Fibroblast of skin of right quadriceps (primary cell): ENCODE measurements at places on chromosomes 16 and 17.

DNA sequence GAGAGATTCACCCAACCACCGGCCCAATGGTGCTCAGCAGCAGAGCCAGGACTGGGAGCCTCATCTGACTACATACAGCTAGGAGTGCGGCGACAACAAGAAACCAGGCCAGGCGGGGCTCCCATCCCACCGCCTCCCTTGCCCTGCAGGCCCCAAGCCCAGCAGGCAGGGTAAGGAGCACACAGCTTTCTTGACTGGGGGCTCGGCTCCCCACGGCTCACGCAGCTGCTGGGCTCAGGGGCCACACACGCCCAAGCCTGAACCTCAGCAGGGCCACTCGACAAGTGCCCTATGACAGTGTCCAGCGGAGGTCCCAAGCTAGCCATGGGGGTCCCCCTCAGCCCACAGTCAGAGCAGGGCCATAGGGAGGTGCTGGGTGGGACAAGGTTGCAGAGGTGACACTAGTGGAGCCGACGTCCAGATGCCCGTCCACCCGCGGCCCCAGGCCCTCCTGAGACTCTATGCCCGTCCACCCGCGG lies 13.7 kb downstream of the PIEZO1 start:
- DNase-seq: no peak

DNA sequence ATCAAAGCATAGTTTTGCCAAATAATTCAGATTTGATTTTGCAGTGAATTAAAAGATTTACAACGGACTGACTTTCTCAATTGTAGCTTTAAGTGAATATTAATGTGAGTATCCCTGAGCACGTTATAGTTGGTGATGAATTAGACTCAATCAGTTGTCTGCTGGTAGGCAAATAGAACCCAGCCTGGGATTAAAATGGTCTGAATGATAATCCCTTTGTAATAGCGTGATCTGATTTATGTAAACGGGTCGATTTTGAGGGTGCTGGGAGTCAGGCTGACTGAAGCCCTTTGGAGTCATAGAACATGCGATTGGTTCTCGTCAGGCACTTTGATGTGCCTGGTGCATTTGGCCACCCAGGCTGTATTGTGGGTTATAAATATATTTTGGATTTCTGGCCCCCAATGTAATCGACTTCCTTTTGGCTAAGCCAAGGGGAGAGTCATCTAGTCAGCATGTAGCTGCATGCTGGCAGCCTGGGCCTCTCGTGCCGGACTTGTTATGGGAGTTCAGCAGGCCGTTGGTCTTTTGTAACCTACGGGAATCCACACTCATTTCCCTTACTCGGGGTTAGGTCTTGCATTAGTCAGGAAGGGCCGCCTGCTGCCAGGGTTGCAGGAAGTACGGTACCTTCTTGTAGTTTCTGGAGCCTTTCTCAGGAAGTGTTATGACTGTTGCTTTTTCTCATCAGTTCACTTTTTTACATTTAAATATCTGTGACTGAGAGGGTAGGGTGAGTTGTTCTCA lies 5.4 kb downstream of the PGS1 start:
- peak; percentile 95 for DNase-seq

DNA sequence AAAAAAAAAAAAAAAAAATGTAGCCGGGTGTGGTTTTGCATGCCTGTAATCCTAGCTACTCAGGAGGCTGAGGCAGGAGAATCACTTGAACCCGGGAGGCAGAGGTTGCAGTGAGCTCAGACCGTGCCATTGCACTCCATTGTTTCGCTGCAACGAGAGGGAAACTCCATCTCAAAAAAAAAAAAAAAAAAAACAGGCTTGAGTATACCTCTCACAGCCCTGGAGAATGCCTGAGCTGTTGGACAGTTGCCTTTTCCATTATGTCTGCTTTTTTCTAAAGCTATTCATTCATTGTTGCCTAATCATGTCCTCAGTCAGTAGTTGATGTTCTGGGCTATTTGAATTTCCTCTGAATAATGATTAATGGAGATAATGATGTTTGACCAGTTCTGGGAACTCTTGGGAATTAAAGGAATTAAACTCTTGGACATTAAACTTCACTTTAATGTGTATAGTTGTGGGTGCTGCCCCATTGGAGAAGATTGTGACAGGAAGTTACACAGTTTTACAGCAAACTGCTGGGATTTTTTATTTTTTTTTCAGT lies 11.8 kb downstream of the HMOX2 start:
- DNase-seq: peak; percentile 68

DNA sequence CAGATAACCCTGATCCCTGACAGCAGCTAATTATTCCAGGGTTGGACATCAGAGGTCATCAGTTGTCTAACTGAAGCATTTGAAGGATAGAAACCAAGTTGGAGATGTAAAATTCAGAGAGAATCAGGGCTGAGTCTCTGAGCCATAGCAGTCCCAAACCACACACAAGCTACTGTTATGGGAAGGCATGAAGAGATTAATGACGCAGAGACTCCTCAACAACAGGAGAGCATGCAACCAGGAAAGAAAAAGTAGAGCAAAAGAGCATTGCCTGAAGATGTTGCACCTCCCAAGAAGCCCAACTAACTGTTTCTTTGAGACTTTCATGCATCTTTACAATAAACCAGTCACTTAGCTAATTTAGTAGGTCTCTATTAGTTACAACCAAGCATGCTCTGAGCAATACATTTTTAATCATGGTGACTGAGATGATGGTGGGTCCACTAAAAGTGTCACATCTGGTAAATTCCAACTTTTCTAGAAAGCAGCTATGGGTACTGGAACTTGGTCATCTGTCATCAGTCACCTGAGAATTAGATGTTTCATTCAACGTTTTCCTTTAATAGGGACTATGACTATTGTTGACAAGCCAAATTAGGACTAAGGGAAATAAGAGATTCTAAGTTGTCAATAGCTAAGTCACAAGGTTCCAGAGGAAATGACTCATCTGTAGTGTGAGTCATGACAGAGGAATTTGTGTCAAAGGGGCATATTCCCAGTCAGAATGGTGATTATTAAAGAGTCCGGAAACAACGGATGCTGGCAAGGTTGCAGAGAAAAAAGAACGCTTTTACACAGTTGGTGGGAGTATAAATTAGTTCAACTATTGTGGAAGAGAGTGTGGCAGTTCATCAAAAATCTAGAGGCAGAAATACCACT lies 239.8 kb downstream of the CHD9NB start:
- DNase-seq: peak; percentile 40

GRCh38 chr16:84606081-84606875 lies 11.6 kb downstream of the COTL1 start:
- DNase-seq: no peak

DNA sequence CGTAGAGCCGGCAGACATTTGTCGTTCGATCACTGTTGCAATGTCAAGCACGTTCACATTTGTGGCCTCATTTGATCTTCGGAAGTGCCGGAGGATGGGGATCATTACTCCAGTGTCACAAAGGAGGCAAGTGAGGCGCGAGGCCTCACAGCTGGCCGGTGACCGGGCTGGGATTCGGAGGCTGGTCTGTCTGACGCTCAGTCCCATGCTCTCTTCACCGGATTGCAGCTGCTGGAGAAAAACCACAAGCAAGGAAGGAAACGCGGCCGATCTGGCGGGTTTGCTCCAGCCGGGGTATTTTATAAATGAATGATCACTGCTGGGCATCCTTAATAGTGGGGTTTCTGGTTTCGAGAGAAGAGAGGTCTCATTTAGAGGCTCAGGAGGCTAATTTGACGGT lies 127.8 kb downstream of the OR1D5 start:
- DNase-seq: no peak

DNA sequence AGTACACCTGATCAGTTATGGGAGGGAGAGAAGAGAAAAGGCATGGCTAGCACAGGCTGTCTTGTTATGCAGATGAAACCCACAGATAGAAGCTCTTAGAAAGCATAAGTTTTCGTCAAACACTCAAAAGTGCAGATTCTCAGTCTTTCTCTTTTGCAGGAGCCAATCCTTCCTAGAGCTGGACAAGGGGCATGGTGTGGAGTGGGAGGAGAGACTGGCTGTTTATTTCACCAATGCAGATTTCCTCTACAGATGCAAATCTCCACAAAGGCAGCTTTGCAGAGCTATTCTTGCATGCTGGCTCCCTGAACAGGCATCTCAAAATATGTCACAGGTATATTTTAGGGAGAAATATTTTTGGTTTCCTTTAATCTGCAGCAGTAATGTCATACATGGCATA lies 1400.7 kb downstream of the CDH8 start:
- no peak for DNase-seq

DNA sequence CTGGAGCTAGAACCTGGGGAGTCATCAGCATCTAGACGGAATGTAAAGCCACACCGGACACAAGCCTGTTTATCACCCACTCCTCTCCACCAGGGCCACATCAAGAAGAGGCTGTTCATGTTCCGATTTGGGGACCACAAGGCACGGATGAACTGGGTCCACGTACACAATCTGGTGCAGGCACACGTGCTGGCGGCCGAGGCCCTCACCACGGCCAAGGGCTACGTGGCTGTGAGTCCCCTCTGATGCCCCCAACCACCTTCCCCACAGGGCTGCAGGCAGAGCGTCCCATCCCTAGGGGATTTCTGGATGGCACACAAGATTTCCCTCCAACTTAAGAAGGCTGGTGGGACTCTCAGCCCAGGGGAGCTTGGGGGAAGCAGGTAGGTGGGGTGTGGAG lies 19.1 kb downstream of the SDR42E2 start:
- DNase-seq: no peak

- DNase-seq: peak; percentile 42
Measured at GRCh38 chr16:54285414-54286089, 1.0 kb downstream of the IRX3 start.

- DNase-seq: no peak
Measured at GRCh38 chr17:10156948-10157607, 41.3 kb downstream of the GAS7 start.

GRCh38 chr17:10579270-10579669 lies 29.8 kb upstream of the MYH2 start:
- no peak for DNase-seq

DNA sequence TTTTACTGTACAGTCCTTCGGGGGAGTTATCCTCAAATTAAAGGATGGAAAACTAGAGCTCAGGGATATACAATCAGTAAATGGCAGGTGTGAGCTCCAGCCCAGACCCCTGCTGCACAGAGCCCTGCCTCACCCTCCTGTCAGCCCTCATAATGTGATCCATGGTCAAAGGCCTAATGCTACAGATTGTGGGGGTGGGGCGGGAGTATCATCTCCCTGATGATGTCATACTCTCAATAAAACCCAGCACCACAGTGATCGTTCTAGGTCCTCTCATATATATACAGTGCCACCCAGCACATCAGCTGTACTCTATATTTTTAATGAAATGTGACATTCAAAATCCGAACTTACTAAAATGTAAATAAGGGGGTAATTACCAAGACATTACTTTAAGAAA lies 61.5 kb downstream of the SLC39A11 start:
- DNase-seq: no peak

DNA sequence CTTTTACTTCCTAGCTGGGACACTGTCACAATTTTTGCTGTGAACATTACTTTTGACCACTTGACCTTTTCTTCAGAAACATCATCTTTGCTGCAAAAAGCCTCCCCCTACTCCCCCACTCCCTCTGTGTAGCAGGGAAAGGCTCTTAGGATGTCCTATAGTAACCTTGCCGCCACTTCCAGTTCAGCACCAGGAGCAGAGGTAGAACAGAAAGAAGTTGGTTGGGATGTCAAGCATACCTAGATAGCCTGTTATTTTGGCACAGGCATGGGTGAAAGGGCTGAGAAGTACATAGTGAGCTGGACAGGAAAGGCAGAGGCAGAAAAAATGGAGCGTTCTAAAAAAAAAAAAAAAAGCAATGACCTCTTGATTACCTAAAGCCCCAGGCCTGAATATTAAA lies 31.3 kb downstream of the SMIM36 start:
- no peak for DNase-seq

- DNase-seq: no peak
Measured at GRCh38 chr17:21171309-21171922, 42.5 kb downstream of the TMEM11 start.

- DNase-seq: no peak
Measured at GRCh38 chr16:2692251-2692947, 10.1 kb downstream of the KCTD5 start.

DNA sequence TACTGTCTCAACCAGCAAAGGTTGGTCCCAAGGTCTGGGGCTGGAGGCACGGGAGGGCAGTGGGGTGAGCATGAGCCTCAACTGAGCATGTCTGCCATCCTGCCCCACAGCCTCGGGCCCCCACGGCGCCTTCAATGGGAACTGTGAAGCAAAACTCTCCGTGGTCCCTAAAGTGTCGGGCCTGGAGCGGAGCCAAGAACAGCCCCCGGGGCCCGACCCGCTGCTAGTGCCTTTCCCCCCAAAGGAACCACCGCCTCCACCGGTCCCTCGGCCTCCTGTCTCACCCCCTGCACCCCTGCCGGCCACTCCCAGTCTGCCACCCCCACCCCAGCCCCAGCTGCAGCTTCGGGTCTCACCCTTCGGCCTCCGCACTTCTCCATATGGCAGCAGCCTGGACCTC lies 4.2 kb downstream of the FBRS start:
- DNase-seq: no peak

GRCh38 chr16:86042996-86043725 lies 144.2 kb downstream of the IRF8 start:
- no peak for DNase-seq

DNA sequence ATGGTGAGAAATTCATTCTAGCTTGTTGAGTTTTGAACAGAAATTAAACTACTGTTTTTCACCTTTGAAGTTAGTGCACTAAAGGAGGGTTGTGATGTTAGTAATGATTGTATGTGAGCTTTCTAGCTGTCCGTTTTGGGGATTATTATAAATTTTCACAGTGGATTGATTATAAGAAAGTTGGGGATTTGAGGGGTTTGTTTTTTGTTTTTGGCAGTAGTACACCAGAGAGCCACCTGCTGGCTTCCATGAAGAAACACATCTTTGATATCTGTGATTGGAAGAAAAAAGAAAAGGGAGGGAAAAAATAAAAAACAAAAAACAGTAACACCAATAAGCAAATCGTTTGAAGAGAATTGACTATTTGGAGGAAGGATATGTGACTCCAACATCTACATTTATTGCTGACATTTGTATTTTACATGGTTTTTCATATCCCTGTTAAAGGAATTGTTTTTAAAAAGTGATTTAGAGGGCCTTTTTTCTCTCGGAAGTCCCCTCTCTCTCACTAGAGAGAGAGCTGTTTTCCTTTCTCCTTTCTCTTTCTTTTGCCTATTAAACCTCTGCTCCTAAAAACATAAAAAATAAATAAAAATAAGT lies 1469.5 kb upstream of the GOT2 start:
- peak; percentile 24 for DNase-seq

DNA sequence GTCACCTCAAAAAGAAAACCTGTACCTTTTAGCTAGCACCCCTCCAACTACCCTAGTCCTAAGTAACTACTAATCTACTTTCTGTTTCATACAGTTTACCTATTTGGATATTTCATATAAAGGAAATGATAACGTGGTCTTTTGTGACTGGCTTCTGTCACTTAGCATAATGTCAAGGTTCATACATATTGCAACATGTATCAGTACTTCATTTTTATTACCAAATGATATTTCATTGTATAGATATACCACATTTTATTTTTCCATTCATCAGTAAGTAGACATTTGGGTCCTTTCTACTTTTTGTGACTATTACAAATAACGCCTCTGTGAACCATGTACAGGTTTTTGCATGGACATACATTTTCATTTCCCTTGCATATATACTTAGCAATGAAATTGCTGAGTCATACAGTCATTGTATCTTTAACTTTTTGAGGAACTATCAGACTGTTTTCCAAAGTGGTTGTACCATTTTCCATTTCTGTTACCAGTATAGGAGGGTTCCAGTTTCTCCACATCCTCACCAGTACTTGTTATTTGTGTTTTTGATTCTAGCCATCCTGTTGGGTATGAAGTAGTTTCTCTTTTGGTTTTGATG lies 23.7 kb downstream of the MOSMO start:
- DNase-seq: no peak

- no peak for DNase-seq
Measured at GRCh38 chr16:68892214-68892613, 48.9 kb downstream of the TANGO6 start.

GRCh38 chr17:2982854-2983253 lies 80.6 kb downstream of the OR1D5 start:
- DNase-seq: peak; percentile 18
